NCI-H2081 (cell line): ENCODE measurements at places on chromosomes 3 and 15.

DNA sequence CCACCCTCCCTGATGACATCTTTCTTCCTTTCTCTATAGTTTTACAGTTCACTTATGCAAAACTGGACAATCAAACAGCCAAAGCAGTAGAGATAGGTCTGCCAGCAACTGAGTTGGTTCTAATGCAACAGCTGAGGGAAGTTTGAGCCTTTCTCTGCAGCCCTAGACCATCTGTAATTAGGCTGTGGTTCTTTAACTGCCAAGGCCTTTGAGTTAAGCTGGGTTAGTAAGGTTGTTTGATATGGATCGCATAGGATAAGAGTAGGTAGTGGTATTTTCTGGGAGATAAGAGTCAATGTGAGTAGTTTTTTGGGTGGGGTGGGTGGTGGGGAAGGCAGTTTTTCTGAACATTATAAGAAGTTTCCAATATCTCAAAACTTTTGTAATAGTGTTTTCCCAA lies 3.0 kb downstream of the RPL39L start:
- no peak for DNase-seq

DNA sequence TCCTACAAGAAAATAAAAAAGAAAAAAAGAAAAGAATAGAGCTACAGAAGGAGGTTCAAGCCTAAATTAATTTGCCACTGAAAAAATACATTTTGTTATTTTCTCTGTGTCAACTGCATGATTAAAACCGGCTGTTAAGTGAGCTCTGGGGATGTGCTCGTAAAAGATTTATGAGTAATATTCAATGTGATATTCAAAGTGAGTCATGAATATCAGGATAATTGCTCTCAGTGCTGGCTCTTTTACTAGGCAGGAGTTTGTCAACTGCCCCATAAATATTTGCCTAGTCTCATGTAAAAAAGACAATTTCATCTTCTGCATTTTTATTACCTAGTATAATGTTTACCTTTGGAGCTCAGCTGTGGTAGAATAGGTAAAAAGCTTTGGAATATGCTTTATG lies 78.9 kb downstream of the CDIN1 start:
- peak; percentile 74 for DNase-seq

- no peak for DNase-seq
These were observed 473.8 kb downstream of the TAFA4 start for GRCh38 chr3:68458581-68458980.

GRCh38 chr3:46960081-46960701 lies 16.4 kb downstream of the CCDC12 start:
- DNase-seq, result no peak

DNA sequence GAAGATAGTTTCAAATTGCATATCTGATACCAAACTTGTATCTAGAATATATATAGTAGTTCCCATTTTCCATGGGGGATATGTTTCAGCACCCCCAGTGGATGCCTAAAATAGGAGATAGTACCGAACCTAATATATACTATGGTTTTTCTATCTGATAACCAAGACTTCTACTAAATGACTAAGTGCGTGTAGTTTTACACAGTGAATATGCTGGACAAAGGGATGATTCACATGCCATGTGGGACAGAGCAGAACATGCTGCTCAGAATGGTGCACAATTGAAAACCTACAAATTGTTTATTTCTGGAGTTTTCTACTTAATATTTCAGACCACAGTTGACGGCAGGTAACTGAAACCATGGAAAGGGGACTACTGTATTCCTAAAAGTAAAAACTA lies 73.4 kb upstream of the TP63 start:
- no peak for DNase-seq

- no peak for DNase-seq
These were observed 229.4 kb downstream of the FEZF2 start for GRCh38 chr3:62143843-62144450.

GRCh38 chr15:78103406-78104118 lies 11.2 kb downstream of the SH2D7 start:
- no peak for DNase-seq
